ENCODE measurements at places on chromosomes 2 and 18.

- no peak for DNase-seq
Measured at GRCh38 chr18:67276638-67277037, 239.9 kb downstream of the DSEL start.

- DNase-seq: no peak
Measured at GRCh38 chr2:209321076-209321475, 102.8 kb upstream of the MAP2 start.

DNA sequence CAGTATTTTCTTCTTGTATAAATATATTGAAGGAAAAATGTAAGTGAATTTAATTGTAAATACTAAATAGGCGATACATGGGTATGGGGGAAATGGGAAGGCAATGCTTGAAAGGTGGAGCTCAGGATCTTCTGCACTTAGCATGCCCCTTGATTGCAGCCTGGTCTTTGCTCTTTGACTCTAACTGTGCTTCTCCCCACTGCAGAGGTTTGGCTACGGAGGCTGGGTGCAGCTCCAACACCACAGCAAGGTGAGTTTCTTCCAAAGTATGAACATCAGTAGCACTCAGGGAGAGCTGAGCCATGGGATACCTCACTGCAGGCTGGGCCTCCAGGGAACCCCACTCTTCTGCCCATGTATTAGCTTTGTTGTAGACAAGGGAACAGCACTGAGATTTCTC, 6.6 kb downstream of the ACMSD start:
- no peak for DNase-seq

DNA sequence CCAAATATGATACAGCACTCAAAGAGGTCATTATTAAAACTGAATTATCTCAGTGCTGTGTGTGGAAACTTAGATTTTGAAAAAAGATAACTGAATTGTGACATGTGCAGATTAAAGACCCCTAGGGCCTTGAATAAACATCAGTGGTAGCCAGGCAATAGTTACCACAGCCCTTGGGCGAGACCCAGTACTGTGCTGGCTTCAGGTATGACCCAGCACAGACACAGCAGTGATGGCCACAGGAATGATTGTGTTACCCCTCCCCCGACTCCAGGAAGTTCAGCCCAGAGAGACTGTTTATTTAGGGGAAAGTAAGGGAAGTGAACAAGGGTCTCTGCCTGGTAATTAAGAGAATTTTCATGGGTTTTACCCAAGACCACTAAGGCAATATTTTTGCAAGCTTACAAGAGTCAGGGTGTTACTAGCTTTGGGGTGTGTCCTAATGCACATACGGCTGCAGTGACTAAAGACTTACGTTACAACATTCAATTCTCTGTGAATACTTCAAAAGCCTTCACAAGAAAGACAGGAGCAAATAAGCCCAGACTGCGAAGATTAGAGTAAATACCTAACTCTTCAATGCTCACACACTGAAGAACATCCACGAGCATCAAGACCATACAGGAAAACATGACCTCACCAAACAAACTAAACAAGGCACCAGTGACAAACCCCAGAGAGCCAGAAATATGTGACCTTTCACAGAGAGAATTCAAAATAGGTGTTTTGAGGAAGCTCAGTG, 28.2 kb upstream of the ITGAV start:
- DNase-seq: no peak

GRCh38 chr2:218513676-218514075, 54.5 kb downstream of the USP37 start:
- no peak for DNase-seq

DNA sequence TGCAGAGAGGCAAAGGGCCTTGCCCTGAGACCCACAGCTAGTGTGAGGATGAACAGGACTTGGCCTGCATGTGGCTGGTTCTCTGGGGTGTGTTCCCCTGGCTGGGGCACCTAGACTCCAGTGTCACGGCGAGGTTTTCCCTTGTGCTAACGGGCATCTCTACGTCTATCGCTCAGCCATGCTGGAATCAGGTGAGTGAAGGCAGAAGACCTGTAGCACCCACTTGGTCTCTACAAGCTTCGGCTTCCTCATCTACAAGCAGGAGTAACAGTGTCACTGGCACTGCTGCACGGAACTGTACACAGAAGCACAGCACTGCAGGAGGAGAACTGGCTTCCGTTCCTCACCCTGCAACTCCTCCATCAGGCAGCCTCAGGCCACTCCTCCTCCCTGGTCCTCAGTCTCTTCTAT, 30.6 kb downstream of the HS1BP3 start:
- peak; percentile 5 for DNase-seq

DNA sequence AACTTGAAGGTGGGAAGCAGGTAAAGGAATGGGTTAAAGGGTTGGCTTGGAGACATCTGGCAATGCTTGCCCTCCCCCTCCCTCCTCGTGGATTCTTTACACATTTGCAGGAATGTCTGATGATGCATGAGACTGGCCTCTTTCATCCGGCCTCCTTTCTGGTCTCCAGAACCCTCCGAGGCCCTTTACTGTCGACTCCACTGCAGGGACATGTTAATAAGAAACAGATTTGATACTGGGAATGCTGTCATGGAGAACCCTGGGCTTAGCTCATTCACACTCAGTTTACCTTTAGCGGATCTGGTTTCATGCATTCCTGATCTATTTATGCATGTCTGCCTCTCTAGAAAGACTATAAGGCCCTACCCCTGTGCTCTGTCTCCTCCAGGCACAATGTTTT, 238.7 kb downstream of the TGIF1 start:
- no peak for DNase-seq

GRCh38 chr18:49647496-49648168, 85.8 kb downstream of the LIPG start:
- no peak for DNase-seq

- no peak for DNase-seq
Measured at GRCh38 chr2:56505885-56506284, 322.1 kb downstream of the CCDC85A start.

DNA sequence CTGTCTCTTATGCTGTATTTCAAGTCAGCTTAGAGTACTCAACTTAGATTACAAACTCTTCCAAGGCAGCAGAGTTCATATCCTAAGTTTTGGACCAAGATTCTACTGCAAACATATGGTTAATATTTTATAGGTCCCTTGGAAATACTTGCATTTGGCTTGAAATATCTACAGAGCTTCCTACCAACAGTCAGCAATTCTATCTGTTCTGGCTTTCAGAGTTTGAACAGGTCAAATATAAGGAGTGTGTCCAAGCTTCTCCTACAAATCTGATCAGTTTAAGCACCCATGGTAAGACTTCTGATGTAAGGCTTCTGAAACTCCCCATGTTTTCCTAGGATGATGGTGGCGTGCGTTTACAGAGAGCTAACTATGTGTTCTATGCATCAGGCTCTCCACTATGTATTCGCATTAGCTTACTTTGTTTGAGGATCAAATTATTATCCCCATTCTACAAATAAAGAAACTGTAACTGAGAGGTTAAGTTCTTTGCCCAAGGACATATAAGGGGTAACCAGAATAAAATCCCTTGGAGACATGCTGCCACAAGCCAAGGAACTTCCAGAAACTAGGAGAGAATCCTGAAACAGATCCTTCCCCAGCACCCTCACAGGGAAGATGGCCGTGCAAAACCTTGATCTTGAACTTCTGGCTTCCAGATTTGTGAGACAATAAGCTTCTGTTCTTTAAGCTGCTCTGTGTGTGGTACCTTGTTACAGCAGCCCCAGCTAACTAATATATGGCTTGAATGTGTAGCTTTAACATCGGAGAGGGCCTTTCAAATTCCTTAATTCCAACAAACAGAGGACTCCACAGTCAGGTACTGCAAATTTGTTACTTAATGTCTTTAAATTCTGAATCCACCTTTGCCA, 55.1 kb downstream of the ATP8B1 start:
- DNase-seq: no peak

GRCh38 chr2:157764386-157764785, 111.7 kb downstream of the ACVR1 start:
- no peak for DNase-seq

- peak; percentile 72 for DNase-seq
Measured at GRCh38 chr2:179264368-179265081, at the start of gene SESTD1. SESTD1 (minus strand) TSS chr2:179264832; CDS start chr2:179191841, 72,991 bp downstream.

DNA sequence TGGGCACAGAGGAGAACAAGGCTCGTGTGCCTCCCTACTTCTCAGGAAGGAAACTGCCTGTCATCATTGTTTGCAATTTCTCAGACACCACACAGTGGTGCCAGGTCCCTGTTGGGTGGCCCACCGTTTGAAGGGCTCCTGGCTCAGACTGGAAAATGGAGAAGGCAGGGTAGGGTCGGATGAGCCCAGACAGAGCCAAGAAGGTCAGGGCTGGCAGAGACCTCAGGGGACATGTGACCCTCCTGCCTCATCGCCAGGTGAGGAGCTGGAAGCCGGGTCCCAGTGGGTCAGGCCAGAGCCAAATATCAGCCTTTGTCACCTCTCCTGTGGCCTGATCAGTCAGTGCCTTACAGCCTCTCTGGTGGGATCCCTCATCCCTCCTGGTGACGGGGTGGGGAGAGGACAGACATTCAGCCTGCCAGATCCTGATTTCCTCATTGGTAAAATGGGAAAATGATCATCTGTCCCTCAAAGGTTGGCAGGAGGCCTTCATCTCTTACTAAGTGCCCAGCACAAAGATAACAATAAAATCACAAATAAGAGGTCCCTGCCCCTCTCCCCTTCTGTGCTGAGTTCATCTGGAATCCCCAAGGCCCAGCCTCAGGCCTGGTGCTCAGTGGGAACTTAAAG, 117.6 kb downstream of the CAPN13 start:
- DNase-seq: peak; percentile 7

- DNase-seq: no peak
Measured at GRCh38 chr18:3305933-3306332, 44.0 kb downstream of the MYL12B start.

DNA sequence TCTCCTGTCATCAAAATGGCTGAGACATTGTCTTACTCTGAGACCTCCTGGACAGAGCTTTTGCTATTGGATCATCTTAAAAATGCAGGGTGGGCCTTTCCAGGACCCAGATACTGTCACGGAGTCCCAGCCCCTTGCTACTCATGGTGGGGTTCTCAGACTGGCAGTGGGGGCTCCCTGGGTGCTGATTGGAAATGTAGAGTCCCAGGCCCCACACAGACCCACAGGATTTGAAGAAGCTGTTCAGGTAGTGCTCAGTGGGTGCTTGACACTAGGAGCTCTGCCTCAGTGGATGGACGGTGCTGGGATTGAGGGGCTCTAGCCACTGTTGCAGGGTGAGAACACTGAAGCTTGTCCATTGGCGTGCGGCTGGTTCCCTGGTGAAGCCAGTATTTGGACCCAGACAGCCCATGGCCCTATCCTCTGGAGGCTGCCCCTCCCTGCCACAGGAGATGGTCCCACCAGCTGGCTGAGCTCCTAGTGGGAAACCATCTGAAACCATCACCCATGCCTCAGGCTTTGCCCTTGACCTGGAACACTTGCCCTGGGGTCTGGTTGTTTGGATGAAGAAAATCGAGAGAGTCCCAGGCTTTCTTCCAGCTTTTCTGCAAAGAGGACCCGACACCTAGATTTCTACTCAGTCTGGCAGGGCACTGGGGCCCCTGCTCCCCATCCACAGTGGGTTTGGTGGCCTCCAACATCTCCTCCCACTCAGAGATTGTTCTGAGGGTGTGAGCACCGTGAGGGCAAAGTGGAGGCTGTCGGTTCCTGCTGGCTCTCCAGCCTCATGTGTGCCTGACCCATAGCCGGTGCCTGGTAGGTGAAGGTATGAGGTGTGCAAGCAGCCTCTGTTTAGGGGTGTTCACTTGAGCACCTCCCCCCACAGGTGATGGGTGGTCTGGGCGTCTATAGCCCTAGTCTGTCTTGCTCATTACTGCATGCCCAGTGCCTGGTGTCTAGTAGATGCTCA, 30.1 kb downstream of the MROH2A start:
- DNase-seq: peak; percentile 6

DNA sequence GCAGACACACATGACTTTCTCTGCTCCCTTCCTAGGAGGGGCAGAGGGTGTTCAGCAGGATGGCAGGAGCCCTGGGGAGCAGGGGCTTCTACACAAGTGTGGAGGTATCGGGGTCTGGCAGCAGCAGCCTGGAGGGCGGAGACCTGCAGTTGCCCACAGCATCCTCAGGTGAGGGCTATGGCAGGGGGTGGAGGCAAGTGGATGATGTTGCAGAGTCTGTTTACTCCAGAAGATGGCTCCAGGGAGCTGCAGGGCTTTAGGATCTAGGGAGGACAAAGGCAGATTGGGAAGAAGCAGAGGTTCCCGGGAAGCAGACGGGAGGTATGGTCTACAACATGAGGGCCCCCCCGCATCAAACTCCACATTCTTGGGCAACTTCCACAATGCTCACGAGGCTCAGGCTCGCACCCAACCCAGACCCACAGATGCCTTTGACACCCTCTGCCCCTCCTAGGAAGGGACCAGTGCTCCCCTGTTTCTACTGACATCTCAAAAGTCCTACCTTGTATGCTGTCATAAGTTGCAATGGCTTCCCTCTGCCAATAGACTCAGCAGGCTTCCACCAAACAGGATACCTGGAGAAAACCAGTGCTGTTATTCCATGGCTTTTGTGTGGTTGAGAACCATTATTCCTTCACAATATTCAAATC, 12.0 kb upstream of the ATP6V1C2 start:
- DNase-seq: no peak

GRCh38 chr2:152369176-152369860, 34.3 kb downstream of the FMNL2 start:
- DNase-seq: no peak

DNA sequence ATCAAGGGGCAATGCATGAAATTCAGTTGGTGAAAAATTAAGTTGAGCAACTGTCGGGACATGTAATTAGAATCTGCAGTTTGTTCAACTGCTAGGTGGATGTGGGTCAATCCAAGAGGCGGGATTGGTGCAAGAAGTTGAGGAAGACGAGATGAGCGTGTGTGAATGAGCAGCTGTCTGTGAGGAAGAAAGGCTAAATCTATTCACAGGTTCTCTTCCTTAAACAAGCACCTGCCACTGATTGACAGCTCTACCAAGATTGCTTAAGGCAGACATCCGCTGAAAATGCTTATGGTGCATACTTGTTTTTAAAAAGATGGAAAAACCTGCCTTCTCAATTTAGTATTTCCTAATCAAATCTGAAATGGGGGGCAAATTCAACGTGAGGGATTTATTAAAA, 323.4 kb upstream of the THUMPD2 start:
- no peak for DNase-seq

DNA sequence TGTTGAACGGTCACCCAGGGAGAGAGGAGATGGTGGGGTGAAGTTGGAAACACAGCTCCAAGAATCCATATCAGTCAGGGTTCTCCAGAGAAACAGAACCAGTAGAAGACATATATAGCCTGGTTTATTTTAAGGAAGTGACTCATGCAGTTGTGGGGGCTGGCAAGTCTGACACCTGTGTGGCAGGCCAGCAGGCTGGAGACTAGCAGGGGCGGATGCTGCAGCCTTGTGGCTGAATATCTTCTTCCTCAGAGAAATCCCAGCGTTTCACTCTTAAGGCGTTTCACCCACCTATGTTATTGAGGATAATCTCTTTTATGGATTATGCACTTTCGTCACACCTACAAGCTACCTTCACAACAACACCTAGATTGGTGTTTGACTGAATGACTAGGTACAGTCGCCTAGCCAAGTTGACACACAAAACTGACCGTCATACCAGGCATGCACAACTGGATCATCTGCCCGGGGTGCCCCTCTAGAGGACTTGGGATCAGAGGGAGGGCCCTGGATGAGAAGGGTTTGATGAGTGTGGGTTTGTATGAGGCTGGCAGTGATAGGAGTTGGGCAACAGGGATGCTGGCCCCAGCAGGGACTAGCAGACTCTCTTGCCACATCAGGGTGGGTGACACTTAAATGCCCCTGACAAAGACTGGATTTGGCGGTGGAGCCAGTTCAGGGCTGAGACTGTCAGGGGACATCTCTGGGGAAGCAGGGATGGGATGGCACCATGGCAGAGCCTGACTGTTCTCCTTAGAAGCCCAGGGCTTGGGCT, 23.4 kb downstream of the MROH2A start:
- peak; percentile 34 for DNase-seq

Measured in activated naive CD4-positive, alpha-beta T cell treated with anti-CD3 and anti-CD28 coated beads, Interleukin-2, amount 10 ng/mL, durations not matched to agents 7 days and 5 days (primary cell).